Stimulated activated CD8-positive, alpha-beta memory T cell treated with anti-CD3 and anti-CD28 coated beads, Interleukin-4, amount 100 ng/mL, for 24 hours (primary cell): ENCODE measurements at places on chromosomes 3 and 15.

GRCh38 chr3:79881431-79881830 is 113.6 kb upstream of the ROBO1 start:
- no peak for DNase-seq

DNA sequence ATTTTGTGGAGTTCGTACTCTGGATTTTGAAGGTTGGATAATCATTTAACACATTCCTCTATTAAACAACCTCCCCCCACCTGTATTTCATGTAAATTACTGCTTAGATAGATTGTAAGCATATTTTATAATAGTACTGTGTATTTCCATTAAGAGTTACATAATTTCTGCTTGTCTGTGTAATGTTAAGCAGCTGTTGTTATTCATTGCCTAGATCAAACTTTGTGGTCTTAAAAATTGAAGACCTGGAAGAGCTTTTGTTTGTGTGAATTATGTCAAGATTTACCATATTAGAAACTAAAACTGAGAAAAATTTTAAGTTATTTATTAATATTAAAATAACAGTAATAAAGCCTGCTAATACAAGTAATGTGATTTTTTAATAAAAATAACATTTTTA is 11.1 kb downstream of the SETD5 start:
- DNase-seq = no peak

- DNase-seq = no peak
These were observed 4.6 kb downstream of the TPM1 start for GRCh38 chr15:63046917-63047760.

DNA sequence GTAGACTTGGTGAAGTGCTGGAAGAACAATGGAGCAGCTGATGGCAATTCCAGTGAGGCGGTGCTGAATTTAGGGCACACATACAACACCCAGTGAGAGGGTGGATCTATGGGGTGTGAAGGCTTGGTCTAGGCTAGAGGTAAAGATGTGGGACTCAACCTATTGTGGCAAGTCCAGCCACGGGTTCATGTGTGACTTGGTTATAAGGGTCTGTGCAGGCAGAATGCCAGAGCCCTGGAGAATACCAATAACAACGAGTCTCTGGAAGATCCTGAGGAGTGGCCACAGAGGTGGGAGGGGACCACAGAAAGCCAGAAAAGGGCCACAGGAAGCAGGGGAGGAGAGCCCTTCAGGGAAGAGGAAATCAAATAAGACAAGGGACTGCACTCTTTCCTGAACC is 55.0 kb downstream of the VGLL4 start:
- DNase-seq = no peak

GRCh38 chr3:193824365-193824764 is 231.4 kb downstream of the OPA1 start:
- DNase-seq = no peak
